ENCODE measurements at places on chromosomes 2 and 18.

DNA sequence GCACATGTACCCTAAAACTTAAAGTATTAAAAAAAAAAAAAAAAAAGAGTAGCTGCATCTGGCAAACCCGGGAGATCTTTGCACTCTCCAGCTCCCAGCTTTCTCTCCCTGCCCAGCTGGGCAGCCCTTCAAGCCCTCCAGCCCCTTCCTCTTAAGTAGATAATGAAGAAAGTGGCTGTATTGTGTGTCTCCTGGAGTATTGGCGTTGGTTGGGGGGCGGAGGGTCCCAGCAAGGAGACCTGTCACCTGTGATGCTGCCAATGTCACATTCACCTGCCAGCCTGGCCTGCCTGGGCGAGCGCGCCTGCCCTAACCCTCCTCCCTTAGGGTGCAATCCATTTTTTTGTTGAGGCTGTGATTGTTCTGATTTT is 2.0 kb downstream of the C2orf72 start:
- no peak for DNase-seq

- DNase-seq: no peak
These were observed 307.2 kb downstream of the FBXO15 start for GRCh38 chr18:73840319-73840945.

DNA sequence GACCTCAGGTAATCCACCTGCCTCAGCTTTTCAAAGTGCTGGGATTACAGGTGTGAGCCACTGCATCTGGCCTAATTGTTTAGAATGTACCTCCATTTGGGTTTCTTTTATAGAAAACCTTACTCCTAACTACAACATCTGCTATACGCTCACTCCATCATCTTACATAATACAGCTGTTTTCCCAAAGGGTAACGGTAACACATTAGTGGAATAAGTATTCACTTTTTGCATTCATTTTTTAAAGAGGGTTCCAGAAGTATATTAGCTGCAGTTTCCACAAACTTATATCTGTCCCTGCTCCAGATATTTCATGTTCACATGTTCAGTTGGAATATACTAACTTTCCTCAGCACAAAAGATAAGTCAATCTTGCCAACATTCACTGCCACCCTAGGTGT is 640.1 kb upstream of the FSHR start:
- no peak for DNase-seq

- no peak for DNase-seq
These were observed 13.5 kb downstream of the GAD1 start for GRCh38 chr2:170830166-170830565.

GRCh38 chr2:80475970-80476369 is 171.4 kb upstream of the LRRTM1 start:
- DNase-seq: no peak

GRCh38 chr18:26004832-26005231 is 85.6 kb downstream of the SS18 start:
- DNase-seq: no peak

DNA sequence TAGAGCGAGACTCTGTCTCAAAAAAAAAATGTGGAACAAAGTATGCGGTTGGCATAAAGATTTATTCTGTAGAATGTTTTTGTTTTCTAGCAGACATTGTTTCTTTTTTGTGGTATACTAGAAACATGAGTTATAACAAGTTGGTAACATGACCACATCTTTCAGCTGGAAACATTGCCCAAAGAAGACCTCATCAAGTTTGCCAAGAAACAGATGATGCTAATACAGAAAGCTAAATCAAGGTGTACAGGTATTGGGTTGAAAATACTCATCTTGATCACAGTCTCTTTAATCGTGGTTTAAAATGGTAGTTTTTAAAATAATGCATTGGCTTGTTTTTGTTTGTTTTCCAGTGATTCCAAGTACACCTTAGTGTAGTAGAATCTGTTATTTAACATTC is 1.9 kb downstream of the GCC2 start:
- no peak for DNase-seq

- DNase-seq: no peak
These were observed 429.1 kb downstream of the RNF144A start for GRCh38 chr2:7346336-7346735.

GRCh38 chr2:97868986-97869721 is 126.6 kb downstream of the TMEM131 start:
- peak; percentile 79 for DNase-seq

GRCh38 chr2:230179907-230180306 is 39.9 kb downstream of the SP110 start:
- no peak for DNase-seq

DNA sequence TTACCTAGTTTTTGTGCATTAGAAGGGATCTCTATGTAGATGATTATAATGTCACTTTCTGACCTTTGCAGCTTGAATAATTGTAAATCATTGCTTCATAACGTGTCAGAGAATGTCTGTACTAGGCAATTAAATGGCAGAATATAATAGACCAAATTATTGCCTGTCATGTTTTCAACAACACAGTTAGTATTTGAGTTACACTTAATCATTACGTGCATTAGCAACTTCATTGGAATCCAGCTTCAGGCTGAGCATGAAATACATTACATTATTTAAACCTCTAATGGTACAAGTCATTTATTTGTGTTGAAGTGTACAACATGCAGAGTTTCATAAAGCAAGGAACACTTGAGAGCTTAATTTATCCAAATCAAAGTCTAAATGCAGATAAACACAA is 48.0 kb downstream of the ZNF407 start:
- DNase-seq: no peak

GRCh38 chr2:139296672-139297209 is 516.6 kb upstream of the NXPH2 start:
- no peak for DNase-seq

GRCh38 chr2:30933496-30933895 is 126.2 kb upstream of the CAPN13 start:
- no peak for DNase-seq

GRCh38 chr2:195779491-195779890 is 122.5 kb downstream of the SLC39A10 start:
- no peak for DNase-seq

DNA sequence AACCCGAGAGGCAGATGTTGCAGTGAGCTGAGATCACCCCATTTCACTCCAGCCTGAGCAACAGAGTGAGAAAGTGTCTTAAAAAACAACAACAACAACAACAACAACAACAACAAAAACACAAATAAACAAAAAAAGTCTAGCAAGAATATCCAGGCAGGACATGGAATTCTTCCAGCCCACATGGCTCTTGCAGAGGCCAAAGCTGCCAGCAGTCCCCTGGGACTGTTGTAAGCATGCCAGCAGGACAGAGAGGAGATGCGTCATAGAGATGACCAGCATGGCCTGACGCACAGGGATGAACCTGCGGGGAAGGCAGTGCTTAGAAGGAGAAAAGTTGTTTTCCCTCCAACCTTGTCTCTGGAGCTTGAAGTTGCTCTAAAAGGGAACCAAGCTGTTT is 182.3 kb upstream of the PGAP1 start:
- no peak for DNase-seq

DNA sequence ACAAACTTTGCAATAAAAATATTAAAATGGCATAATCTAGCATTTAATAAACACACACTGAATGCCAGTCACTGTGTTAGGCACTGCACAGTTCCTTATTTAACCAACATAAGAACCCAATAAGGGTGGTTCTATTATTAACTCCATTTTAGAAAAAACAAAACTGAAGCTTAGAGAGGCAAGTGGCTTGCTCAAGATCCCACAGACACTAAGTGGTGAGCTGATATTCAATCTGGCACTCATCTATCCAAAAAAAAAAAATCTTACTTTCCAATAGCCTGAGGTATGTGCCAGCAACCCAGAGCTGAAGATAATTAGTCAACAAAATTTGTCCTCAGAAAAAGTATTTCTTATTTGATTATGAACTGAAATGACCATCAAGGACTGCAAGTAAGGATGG is 799 bp downstream of the CYTIP start:
- DNase-seq: no peak

DNA sequence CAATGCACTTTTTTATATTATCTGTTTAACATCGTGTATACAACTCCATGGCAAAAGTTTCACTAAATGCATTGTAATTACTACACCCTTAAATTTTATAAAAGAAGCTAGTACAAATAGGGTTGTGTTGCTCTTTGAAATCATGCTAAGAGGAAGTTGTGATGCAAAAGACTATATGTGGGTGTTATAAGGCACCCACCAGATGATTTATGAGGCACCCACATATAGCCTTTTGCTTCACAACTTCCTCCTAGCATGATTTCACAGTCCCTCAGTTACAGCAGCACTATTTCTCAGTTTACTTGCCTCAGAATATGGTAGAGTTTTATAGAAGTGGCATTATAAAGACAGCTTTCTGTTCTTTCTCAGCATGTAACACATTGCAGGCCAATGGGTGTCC is 277.3 kb upstream of the DOK6 start:
- no peak for DNase-seq

- no peak for DNase-seq
These were observed 87.8 kb upstream of the UPP2 start for GRCh38 chr2:158013891-158014290.

DNA sequence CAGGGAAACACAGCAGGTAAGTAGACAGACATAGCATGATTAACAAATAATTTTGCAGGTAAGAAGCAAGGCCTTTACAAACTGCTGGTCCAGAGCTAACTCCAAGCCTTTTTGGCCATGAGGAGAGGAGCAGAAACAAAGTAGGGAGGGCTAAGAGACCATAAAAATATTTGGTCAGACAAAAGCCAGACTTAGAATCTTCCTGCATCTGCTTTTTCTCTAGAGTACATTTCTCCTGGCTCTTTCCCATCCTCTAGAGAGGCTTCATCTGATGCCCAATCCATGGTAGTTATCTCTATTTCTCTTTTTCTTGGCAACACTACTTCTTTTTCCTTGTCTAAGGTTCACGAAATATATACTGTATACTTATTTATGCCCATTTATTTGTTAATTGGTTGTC is 577.1 kb downstream of the PIK3C3 start:
- DNase-seq: no peak

DNA sequence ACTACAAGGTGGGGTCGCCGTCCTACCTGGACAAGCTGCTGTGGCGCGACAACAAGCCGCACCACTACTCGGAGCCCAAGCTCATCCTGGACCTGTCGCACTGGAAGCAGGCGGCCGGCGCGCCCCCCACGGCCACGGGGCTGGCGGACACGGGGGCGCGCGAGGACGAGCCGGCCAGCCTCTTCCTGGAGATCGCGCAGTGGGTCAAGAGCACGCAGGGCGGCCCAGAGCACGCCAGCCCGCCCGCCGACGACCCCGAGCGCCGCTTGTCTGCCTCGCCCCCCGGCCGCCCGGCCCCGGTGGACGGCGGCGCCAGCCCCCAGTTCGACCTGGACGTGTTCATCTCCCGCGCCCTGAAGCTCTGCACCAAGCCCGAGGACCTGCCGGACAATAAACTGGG is 90.4 kb downstream of the MRO start:
- no peak for DNase-seq

DNA sequence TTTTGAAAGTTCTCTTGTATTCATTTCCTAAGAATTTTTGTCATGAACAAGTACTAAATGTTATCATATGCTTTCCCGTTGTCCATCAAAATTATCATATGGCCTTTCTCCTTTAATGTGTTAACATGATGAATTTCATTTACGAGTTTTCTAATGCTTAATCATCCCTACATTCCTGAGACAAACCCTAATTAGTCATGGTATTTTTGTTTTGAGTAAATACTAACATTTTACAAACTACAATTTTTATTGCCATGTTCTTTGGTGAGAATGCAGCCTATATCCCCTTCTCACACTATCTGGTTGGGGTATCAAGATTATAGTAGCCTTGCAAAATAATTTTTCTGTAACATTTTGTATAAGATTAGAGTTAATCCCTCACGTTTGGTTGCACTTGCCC is 14.5 kb downstream of the SMAD2 start:
- no peak for DNase-seq

DNA sequence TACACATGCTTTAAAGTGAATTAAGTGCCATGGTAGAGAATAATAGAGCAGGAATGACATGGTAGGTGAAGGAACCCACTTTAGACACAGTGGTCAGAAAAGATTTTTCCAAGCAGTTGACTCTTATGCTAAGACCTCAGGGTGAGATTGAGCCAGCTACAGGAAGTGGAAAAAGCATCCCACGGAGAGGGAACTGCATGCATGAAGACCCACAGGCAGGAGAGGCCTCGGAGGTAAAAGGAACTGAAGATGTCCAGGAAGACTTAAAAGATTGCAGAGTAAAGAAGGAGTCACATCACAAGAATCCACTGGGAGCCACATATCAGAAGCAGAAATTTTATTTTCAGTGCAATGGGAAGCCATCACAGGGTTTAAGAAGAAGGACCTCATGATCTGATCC is 499.2 kb upstream of the FAM98A start:
- no peak for DNase-seq

GRCh38 chr18:45186832-45187231 is 428.4 kb upstream of the SLC14A2 start:
- DNase-seq: no peak

DNA sequence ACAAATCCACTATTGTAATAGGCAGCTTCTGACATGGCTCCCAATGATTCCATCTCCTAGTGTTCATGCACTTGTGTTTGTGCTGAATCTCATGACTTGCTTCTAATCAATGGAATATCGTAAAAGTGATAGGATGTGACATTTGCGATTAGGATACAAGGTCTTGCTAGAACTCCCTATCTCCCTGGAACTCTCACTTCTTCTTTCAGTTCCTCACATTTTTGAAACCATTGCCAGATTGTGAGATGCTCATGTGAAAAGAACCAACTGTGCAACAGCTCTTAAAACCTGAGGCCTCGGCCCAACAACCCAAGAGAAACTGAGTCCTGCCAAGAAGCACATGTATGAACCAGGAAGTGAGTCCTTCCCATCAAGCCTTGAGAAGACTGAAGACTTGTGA is 226.9 kb upstream of the DTNA start:
- DNase-seq: no peak

GRCh38 chr2:61538920-61539520 is 864 bp upstream of the XPO1 start:
- no peak for DNase-seq

GRCh38 chr2:173656086-173656485 is 301.4 kb downstream of the CDCA7 start:
- DNase-seq: no peak

DNA sequence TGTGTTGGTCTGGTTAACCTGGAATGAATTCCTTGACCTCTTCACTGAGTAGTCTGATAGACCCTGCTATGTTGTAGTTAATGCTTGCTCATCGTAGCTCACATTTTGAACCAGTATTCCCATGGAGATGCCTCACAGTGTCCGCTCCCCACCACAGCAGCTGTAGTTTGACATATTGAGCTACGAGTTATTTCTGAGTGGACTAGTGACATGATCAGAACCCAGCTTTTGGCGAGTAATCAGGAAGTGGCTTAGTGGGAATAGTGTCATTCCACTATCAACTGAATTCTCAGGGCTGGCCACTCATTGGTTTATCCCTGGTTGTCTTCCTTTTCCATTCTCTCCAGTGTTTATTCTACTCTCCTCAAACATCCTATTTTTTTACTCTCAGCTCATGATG is 102.7 kb downstream of the MYO1B start:
- no peak for DNase-seq

DNA sequence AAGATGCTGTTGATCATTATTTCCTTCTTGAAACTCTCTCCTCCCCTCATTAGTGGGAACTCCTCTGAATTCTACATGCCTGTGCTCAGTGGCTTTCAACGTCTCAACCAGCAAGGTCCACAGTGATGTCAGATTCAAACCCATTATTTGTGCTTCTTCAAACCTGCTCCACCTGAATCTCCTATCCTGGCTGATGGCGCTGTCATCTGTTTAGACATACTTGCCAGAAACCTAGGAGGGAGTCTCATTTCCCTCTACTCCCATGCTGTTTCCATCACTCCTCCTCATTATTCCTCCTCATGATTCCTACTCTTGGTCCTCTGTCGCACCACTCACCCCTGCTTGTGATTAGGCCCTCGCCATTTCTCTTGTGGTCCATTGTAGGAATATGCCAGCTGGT is 2.9 kb upstream of the LPIN2 start:
- DNase-seq: no peak

- DNase-seq: no peak
These were observed 249.1 kb upstream of the SPRED2 start for GRCh38 chr2:65681503-65681902.
